Stimulated activated CD8-positive, alpha-beta memory T cell treated with anti-CD3 and anti-CD28 coated beads, Interleukin-15, amount 100 ng/mL, for 1 hour (primary cell): ENCODE measurements at places on chromosomes 2 and 18.

DNA sequence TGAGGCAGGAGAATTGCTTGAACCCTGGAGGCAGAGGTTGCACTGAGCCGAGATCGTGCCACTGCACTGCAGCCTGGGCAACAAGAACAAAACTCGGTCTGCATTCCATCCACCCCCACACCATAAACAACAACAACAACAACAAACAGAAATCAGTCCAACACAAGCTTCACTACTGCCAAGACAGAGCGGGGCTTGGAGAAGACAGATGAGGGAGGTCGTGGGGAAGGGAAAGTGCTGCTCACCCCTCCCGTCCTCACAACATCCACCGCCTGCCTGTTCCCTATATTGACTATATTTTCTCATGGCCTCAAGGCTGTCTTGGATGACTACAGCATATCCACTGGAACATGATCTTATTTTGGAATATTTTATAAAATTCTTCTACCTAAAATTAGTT is 137.6 kb upstream of the TTC39C start:
- DNase-seq, result no peak

- no peak for DNase-seq
Measured at GRCh38 chr18:26438980-26439379, 109.4 kb downstream of the KCTD1 start.

DNA sequence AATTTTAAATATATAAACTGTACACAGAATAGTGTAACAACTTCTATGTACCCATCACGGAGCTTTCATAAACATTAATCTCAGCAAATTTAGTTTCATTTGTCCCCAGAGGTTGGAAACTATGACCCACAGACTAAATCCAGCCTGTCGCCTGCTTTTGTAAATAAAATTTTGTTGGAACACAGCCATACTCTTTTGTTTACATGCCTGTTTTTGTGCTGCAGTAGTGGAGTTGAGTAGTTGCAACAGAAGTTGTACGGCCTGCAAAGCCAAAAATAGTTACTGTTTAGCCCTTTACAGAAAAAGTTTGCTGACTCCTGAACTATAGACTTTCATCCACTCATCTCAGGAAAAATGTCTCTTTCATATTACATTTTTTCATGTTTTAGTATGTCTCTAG is 39.8 kb downstream of the RBM45 start:
- DNase-seq, result no peak

DNA sequence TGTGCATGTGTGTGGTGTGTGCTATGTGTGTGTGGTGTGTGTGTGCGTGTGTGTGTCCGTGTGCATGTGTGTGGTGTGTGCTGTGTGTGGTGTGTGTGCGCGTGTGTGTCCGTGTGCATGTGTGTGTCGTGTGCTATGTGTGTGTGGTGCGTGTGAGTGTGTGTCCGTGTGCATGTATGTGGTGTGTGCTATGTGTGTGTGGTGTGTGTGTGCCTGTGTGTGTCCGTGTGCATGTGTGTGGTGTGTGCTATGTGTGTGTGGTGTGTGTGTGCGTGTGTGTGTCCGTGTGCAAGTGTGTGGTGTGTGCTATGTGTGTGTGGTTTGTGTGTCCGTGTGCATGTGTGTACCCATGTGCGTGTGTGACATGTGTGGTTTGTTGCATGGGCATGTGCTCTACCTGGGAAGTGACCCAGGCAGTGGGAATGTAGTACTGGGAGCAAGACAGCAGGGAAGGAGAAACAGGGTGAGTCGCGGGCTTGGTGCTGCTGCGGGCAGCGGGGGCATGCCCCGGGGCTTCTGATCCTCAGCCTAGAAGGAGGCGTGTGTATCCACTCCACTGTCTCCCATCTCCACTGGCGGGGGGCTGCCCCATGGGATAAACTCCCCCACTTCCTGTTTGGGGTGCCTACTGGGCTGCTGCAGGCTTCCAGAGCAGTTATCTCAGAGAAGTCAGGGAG is 7.6 kb upstream of the OTOS start:
- no peak for DNase-seq

- DNase-seq, result no peak
Measured at GRCh38 chr2:208248601-208249000, 6.3 kb downstream of the IDH1 start.

DNA sequence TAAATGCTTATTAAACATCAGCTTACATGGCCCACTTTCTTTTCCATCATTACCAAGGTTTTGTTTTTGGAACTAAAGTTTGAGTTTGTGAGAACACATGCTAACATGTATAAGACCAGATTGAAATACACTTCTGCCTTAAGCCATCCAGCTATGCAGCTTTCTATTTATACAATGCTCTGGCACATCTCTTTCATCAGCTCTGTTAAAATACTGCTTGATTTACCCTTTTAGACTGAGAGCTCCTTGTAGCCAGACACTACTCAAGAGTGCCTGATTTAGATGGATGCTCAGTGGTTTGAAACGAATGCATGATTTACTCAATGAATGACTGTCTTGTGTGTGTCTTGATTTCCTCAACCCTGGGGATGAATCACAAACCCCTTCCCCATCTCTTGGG is 392.5 kb downstream of the THSD7B start:
- DNase-seq, result no peak

GRCh38 chr2:217956586-217957457 is 46.0 kb downstream of the TNS1 start:
- no peak for DNase-seq

DNA sequence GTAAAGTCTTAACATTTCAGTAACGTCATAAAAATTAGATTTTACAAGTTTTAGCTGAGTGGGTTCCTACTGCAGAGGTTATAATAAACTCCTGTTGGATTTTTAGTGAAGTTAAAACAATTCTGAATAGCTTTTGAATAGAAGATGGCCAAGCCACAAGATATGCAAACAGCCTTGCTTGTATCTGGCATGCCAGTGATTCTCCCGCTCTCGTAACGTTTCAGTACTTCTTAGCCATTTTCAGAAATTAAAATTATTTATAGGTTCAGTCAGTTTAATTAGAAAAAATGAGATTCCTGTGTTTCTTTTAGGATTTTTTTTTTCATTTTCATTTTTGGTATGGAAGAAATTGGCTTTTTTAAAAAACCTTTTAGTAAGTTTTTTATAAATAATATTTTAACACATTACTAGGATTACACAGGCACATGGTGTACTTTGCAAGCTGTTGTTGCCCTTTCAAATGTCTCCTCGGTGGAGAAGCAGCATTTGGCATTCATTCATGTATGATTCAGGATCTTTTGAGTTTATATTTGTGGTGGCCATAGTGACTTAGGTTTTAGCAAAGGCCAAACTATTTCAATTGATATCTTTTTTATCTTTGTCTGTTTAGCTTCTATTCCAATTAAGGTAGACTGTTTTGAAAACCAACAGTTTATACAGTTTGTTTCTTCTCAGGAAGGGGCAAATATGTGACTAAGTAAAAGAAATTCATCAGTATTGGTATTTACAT is 30.6 kb upstream of the RND3 start:
- no peak for DNase-seq

- no peak for DNase-seq
Measured at GRCh38 chr2:138122891-138123290, 158.6 kb downstream of the HNMT start.

DNA sequence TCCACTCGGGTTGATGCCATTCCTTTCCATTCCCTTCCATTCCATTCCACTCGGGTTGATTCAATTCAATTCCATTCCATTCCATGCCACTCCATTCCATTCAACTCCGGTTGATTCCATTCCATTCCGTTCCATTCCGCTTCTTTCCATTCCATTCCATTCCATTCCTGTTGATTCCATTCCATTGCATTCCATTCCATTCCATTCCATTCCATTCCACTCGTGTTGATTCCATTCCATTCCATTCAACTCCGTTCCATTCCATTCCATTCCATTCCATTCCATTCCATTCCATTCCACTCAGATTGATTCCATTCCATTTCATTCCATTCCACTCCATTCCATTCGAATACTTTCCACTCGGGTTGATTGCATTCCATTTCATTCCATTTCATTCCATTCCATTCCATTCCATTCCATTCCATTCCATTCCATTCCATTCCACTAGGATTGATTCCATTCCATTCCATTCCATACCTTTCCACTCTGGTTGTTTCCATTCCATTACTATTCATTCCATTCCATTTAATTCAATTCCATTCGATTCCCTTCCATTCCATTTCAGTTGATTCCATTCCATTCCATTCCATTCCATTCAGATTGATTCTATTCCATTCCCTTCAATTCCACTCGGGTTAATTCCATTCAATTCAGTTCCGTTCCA is 1141.8 kb downstream of the RPIA start:
- DNase-seq, result no peak

- no peak for DNase-seq
Measured at GRCh38 chr18:61963705-61964104, 70.9 kb upstream of the RNF152 start.

DNA sequence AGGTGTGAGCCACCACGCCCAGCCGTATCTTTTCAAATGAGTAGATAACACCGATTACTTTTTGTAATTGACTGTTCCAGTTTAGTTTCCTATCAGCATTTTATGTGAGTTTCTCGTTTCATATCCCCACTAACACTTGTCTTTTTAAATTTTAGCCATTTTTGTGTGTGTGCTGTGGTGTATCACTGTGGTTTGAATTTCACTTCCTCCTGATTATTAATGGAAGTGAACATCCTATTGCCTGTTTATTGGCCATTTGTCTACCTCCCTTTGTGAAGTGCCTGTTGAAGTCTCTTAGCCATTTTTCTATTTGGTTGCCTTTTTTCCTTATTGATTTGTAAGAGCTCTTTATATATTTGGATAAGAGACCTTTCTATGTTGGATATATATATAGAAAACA is 91.7 kb upstream of the STON1 start:
- DNase-seq, result no peak

DNA sequence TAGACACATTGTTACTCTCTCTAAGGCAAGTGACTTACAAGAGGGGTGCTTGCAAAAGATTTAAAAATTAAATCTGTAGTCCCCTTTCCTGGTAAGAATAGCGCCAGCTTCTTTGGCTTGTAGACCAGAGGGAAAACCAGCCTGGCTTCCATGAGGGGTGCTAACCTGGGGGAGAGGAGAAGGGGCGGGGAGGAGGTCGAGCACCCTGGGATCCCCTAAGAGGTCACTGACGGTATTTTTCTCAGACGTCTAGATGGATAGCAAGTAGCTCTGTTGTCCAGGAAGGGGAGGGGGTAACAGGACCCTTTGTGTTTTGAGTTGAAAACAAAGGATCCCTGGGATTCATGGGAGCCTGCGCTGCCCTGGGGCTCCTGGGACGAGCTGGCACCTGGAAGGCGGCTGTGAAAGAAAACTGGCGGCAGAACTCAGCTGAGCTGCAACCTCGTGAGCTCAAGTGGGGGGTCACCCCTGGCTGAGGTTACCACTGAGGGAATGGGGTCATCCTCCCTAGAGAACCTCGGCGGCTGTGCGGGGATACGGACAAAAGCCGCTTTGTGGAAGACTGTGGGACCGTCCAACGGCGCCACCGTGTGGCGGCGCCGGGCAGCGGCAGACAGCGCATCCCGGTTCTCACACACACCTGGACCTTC is 37.8 kb upstream of the MRPL19 start:
- no peak for DNase-seq

DNA sequence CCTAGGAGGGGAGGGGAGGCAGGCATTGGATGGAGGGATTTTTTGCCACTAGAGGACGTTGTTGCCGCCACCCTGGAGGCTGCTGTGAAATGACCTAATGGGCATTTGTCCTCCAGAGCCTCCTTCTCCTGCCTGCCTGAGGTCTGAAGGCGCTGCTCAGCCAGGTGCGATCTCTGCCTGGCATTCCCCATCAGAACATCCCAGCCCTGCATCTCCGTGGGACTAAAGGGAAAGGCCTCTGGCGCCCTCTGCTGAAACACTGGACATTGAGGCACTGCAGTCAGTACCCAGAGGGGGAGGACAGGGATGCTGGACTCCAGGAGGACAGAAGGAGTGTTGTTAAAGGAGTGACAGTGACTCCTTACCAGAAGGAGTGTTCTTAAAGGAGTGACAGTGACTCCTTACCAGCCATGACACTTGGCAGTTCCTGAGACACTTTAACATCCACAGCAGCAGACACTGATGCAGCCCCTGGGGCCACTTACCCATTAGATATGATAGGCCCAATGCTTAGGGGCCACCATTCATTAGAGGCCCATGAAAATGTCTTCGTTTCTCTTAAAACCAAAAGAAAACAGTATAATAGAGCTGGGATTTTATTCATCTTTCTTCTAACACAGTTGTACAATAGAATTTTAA is 17.0 kb downstream of the THNSL2 start:
- DNase-seq, result no peak

DNA sequence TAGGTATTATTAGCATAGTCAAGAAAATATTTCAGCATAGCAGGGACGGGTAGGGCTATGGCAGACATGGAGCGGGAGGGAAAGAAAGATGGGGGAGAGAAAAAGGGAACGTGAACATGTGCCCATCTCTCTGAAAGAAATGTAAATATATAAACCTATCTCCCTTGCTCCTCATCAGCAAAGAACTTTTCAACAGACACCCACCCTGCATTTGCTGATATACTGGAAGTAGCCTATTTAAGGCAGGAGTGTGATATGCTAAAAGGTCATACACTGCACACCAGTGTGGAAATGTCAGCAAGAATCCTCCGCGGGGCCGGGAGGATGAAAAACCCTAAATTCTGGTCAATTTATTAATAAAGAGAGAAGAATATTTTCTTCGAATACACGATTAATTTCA is 1.7 kb downstream of the MBOAT2 start:
- DNase-seq, result no peak

DNA sequence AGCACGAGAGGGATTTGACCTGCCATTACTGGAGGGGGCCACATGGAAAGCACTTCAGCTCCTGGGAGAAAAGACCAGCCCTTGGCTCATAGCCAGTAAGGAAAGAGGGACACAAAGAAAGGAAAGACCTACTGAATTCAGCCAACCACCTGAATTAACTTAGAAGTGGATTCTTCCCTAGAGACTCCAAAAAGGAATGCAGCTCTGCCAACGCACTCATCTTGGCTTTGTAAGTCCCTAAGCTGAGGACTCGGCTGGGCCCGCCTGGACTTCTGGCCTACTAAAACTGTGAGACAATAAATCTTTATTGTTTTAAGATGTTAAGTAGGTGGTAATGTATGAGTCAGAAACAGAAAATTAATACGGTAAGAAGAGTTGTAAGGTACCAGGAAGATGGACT is 11.5 kb downstream of the ATF2 start:
- no peak for DNase-seq

GRCh38 chr2:96556441-96557330 is 20.1 kb downstream of the ARID5A start:
- DNase-seq, result no peak

- no peak for DNase-seq
Measured at GRCh38 chr2:60509066-60509465, 44.4 kb downstream of the BCL11A start.

- DNase-seq, result no peak
Measured at GRCh38 chr2:235935773-235936172, 232.4 kb downstream of the GBX2 start.
